Naive B cell (primary cell): ENCODE measurements at places on chromosomes 4 and X.
A peak's percentile ranks its signal among the peaks of the same experiment; 100 is the strongest.

- no peak overlapping the region for H3K4me3 ChIP-seq
- H3K27me3 ChIP-seq, result peaks cover 38% of the 10 kb centered on the region
- peaks cover 4% of the 10 kb centered on the region for H3K4me1 ChIP-seq
- no peak overlapping the region for H3K27ac ChIP-seq
- peaks cover 4% of the 10 kb centered on the region for H3K36me3 ChIP-seq
These were observed 17.9 kb upstream of the YTHDC1 start for GRCh38 chr4:68367835-68368234.

DNA sequence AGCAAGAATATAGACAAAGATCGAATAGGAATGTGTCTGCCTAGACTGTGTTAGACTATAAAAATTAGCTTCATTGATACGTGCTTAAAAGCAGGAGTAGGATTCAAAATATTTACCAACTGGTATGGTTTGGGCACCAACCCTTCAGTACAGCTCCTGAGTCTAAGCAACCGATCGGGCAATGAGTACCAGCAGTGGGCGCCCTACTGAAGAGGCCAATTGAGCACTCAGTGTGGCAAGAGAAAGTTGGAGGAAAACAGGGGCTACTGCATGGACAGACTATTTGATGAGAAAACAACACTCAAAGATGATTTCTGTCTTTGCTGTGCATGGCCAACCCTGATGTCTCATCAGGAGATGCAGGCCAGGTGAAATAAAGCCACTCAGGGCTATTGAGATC is 176.0 kb upstream of the NWD2 start:
- no peak for DNase-seq
- no peak overlapping the region for H3K27ac ChIP-seq
- no peaks in the 10 kb centered on the region for H3K27me3 ChIP-seq
- H3K36me3 ChIP-seq, result no peaks in the 10 kb centered on the region
- no peaks in the 10 kb centered on the region for H3K4me1 ChIP-seq

DNA sequence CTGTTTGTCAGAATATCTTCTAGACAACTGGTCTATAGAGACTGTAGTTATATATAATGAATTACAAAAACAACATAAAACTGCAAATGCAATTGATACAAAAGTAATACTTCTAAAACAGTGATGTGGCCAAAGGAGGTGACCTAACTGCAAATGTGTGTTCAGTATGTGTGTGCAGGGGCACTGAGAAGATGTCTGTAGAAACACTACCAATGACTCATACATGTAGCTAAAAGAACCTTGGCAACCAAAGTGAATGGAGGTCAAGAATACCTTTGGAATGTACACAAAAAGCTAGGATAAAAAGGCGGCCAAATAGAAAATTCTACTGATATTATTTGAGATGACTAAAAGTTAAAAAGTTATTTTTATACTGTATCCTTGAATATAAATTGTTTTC is 261.8 kb downstream of the CAMK2D start:
- no peaks in the 10 kb centered on the region for H3K27me3 ChIP-seq
- H3K36me3 ChIP-seq, result peaks cover 24% of the 10 kb centered on the region
- no peaks in the 10 kb centered on the region for H3K4me1 ChIP-seq

- H3K27me3 ChIP-seq, result no peaks in the 10 kb centered on the region
- no peak overlapping the region for H3K4me3 ChIP-seq
- DNase-seq, result no peak
- H3K4me1 ChIP-seq, result no peaks in the 10 kb centered on the region
- peaks cover 7% of the 10 kb centered on the region for H3K36me3 ChIP-seq
These were observed 42.7 kb downstream of the HPRT1 start for GRCh38 chrX:134502686-134503085.

DNA sequence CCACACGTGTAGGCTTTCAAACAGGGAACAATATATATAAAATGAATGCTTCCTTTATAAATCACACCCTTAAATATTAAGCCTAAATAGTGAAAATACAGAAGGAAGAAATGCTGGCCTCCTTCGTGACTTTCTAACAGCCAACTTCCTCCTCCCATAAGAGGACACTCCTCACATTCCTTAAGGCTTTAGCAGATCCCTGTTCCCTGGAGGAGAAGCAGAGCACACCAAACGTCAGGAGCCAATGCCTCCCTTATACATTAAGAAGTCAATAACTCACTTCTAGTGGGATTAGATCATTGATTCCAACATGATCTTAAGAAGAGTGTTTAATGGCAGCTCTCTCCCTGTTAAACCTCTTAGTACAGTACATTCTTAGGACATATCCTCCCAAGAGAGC is 108.4 kb upstream of the FAM241A start:
- H3K27ac ChIP-seq, result no peak overlapping the region
- no peak overlapping the region for H3K4me3 ChIP-seq
- peaks cover 25% of the 10 kb centered on the region for H3K27me3 ChIP-seq
- no peak for DNase-seq

DNA sequence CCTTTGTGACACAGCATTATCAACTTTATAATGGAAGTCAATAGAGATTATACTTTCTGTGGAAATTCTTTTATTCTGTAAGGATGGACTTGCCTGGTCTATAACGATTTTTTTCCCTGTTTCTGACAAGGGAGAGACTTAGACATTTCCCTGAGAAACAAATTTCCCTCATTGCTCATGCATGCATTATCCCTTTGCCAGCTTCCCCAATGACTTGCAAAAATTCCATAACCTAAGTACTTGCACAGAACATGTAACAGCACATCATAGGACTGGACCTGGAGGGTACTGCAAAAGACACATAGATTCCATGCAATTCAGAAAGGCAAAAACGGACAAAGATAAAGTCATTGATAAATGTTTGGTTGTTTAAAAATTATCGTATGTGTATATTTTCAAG is 166.7 kb downstream of the FHIP1A start:
- H3K27ac ChIP-seq, result no peak overlapping the region
- no peaks in the 10 kb centered on the region for H3K36me3 ChIP-seq
- H3K4me1 ChIP-seq, result no peaks in the 10 kb centered on the region
- DNase-seq, result no peak
- H3K4me3 ChIP-seq, result no peak overlapping the region
- H3K27me3 ChIP-seq, result peaks cover 23% of the 10 kb centered on the region

- no peaks in the 10 kb centered on the region for H3K27me3 ChIP-seq
- no peak for DNase-seq
- no peaks in the 10 kb centered on the region for H3K4me1 ChIP-seq
These were observed 1617.7 kb downstream of the RPA4 start for GRCh38 chrX:98501426-98501825.

GRCh38 chr4:8391972-8392371 is 48.6 kb downstream of the ACOX3 start:
- H3K27ac ChIP-seq, result no peak overlapping the region
- H3K4me3 ChIP-seq, result no peak overlapping the region
- no peaks in the 10 kb centered on the region for H3K27me3 ChIP-seq
- H3K4me1 ChIP-seq, result no peaks in the 10 kb centered on the region

DNA sequence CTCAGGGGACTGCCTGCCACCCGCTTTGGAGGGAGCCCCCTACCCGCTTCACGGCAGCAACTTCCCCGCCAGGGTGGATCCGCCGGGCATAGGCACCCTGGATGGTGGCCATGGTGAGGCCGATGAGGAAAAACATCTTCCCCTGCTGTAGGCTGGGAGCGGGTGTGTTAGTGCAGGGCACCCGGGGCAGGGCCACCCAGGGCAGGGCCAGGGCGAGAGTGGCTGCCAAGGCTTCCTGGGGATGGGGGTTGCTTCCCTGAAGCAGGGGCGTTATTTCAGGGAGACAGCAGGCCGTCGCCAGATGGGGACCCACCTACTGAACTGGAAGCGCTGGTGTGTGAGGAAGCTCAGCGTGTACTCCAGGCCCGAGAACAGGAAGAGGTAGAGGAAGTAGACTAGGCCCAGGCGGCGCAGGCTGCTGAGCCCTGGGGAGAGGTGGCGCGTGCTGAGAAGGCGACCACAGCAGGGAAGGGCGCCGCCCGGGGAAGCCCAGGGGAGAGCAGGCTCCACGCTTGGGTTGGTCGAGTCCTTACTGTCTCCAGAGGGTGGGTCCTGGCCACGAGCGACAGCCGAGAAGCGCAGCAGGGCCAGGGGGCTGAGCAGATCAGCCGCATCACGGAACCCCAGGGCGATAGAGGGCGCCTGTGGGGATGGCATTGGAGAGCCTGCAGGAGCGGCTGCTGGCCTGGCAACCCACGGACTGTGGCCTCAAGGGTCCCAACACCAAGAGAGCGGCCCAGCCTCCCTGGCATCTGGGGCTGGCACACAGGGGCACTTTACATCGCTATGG is 31.5 kb downstream of the NOP14 start:
- peaks cover 17% of the 10 kb centered on the region for H3K4me1 ChIP-seq
- no peaks in the 10 kb centered on the region for H3K27me3 ChIP-seq
- H3K4me3 ChIP-seq, result peak overlapping the region; percentile 79
- peaks cover 12% of the 10 kb centered on the region for H3K36me3 ChIP-seq
- peak; percentile 90 for DNase-seq

GRCh38 chr4:56879996-56880395 is 27.7 kb upstream of the REST start:
- no peak overlapping the region for H3K4me3 ChIP-seq
- H3K27ac ChIP-seq, result no peak overlapping the region
- H3K36me3 ChIP-seq, result no peaks in the 10 kb centered on the region
- no peaks in the 10 kb centered on the region for H3K4me1 ChIP-seq
- H3K27me3 ChIP-seq, result no peaks in the 10 kb centered on the region

GRCh38 chr4:108443585-108443984 is 176.8 kb upstream of the RPL34 start:
- DNase-seq, result no peak
- no peaks in the 10 kb centered on the region for H3K36me3 ChIP-seq
- H3K4me1 ChIP-seq, result no peaks in the 10 kb centered on the region
- H3K4me3 ChIP-seq, result no peak overlapping the region
- no peak overlapping the region for H3K27ac ChIP-seq
- H3K27me3 ChIP-seq, result no peaks in the 10 kb centered on the region

GRCh38 chr4:161791796-161792556 is 371.8 kb downstream of the FSTL5 start:
- no peaks in the 10 kb centered on the region for H3K27me3 ChIP-seq
- H3K4me1 ChIP-seq, result no peaks in the 10 kb centered on the region
- no peak overlapping the region for H3K27ac ChIP-seq
- H3K4me3 ChIP-seq, result no peak overlapping the region
- H3K36me3 ChIP-seq, result no peaks in the 10 kb centered on the region

- peak; percentile 17 for DNase-seq
- no peaks in the 10 kb centered on the region for H3K4me1 ChIP-seq
- H3K27me3 ChIP-seq, result peaks cover 9% of the 10 kb centered on the region
- H3K36me3 ChIP-seq, result no peaks in the 10 kb centered on the region
- peak overlapping the region; percentile 81 for H3K4me3 ChIP-seq
These were observed 721 bp upstream of the MAOA start for GRCh38 chrX:43655151-43656004.

GRCh38 chr4:163462556-163462955 is 11.0 kb downstream of the TKTL2 start:
- no peaks in the 10 kb centered on the region for H3K27me3 ChIP-seq
- no peaks in the 10 kb centered on the region for H3K4me1 ChIP-seq
- no peak overlapping the region for H3K27ac ChIP-seq
- no peak for DNase-seq
- H3K4me3 ChIP-seq, result no peak overlapping the region
- H3K36me3 ChIP-seq, result no peaks in the 10 kb centered on the region

DNA sequence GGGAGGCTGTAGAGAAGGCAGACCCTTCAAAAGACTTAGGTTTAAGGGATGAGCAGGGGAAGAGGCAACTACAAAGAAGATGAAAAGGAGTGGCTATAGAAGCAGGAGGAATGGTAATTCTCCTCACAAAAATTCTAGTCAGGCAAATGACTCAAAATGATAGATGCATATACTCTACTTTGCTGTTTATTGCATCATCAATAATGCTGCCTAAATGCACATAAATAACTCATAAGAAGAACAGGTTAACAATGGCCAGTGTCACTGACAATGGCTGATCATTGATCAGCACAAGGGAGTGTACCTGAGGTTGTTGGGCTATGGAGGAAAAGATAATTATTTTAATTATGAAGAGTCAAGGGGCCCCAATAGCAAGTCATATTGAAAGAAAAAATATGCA is 184.7 kb upstream of the ETNPPL start:
- no peak overlapping the region for H3K27ac ChIP-seq
- H3K27me3 ChIP-seq, result peaks cover 16% of the 10 kb centered on the region
- DNase-seq, result no peak

- peaks cover 17% of the 10 kb centered on the region for H3K4me1 ChIP-seq
- H3K27me3 ChIP-seq, result peaks cover 56% of the 10 kb centered on the region
- DNase-seq, result no peak
- H3K27ac ChIP-seq, result no peak overlapping the region
- H3K36me3 ChIP-seq, result no peaks in the 10 kb centered on the region
These were observed 90.8 kb downstream of the DCTD start for GRCh38 chr4:182826391-182826790.

DNA sequence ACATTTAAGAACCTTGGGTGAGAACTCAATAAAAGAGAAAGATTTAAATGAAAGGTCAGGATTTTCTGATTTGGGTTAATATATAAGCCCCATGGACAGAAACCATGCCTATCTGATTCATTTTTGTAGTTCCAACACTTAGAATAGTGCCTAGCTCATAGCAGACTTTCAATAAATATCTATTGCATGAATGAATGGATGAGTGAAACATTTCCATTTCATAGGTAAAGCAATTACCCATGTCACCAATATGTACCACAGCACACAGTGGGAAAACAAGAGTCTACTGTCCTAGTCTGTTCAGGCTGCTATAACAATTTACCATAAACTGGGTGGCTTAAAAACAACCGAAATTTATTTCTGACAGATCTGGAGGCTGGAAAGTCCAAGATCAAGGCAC is 63.9 kb upstream of the PTPN13 start:
- no peak overlapping the region for H3K4me3 ChIP-seq
- no peaks in the 10 kb centered on the region for H3K36me3 ChIP-seq
- H3K27me3 ChIP-seq, result peaks cover 7% of the 10 kb centered on the region
- H3K27ac ChIP-seq, result no peak overlapping the region

DNA sequence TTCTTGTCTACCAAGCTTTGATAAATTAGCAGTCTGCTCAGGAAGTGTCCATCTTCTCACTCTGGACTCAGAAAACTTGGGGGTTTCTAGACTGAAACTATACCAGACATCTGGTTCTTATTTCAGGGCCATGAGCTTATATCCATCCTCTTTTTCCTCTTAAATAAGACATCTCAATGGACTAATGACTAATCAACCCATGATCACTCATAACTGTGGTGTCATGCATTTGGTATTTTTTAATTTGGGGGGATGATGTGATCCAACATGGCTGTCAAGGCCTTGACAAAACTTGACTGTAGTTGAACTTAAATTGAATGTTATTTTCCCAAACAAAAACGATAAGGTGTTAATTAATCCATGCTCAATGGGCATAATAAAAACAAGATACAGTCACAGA is 87.8 kb downstream of the GPRASP3 start:
- H3K36me3 ChIP-seq, result no peaks in the 10 kb centered on the region
- H3K27me3 ChIP-seq, result no peaks in the 10 kb centered on the region
- no peaks in the 10 kb centered on the region for H3K4me1 ChIP-seq
- H3K27ac ChIP-seq, result no peak overlapping the region
- DNase-seq, result no peak

GRCh38 chr4:2929469-2929868 is 33.7 kb downstream of the NOP14 start:
- H3K27me3 ChIP-seq, result no peaks in the 10 kb centered on the region
- peaks cover 25% of the 10 kb centered on the region for H3K4me1 ChIP-seq
- DNase-seq, result no peak

DNA sequence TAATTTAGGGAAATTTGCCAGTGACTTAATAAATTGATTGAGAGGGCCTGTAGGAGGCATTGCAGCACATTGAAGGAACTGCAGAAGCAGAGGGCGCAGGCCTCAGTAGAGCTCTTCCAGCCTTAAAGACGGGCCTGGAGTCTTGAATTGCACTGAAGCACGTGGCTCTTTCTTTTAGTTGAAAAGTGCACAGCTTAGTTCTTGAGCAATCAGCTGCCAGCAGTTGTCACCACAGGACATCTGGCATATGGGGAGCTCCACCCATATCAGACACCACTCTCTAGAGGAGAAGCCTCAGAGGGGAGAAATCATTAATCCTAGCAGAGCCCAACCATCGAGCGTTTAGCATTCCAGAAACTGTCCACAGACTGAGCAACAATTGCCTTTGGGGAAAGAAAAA is 16.0 kb upstream of the FGF16 start:
- no peak for DNase-seq
- H3K27ac ChIP-seq, result no peak overlapping the region
- H3K36me3 ChIP-seq, result no peaks in the 10 kb centered on the region
- H3K4me1 ChIP-seq, result no peaks in the 10 kb centered on the region
